ENCODE measurements at places on chromosomes 7 and 10.

- DNase-seq = no peak
These were observed 252.6 kb upstream of the SMIM30 start for GRCh38 chr7:113370910-113371309.

- no peak for DNase-seq
These were observed 120.1 kb downstream of the DYNC2I1 start for GRCh38 chr7:158976468-158976848.

DNA sequence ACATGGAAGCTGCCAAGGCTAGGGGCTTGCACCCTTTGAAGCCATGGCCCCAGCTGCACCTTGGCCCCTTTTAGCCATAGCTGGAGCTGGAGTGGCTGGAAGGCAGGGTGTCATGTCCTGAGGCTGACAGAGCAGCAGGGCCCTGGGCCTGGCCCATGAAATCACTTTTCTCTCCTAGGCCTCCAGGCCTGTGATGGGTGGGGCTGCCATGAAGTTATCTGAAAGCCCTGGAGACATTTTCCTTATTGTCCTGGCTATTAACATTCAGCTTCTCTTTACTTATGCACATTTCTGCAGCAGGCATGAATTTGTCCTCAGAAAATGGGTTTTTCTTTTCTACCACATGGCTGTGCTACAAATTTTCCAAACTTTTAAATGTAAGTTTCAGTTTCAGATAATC lies 106.9 kb upstream of the ELMO1 start:
- DNase-seq = no peak

GRCh38 chr7:30323006-30323355 lies 38.6 kb downstream of the ZNRF2 start:
- no peak for DNase-seq

GRCh38 chr7:158463317-158463716 lies 124.3 kb downstream of the PTPRN2 start:
- no peak for DNase-seq

DNA sequence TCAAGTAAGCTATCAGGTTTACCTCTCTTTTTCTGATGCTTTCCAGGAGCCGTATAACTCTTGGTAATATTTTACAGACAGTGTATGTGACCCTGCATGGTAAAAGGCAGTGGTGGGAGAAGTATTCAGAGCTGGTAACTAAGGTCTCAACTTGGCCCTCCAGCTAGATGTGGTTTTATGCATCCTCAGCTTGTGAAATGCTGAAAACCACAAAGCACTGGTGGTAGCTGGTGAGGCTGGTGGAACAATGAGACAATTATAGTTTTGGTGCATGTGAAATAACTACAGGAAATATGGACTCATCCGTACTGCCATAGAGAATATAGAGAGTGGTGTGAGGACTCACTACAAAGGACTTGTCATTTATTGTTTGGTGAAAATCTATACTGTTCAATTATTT lies 383.0 kb upstream of the PCDH15 start:
- DNase-seq = no peak

GRCh38 chr10:71622154-71622526 lies 97.4 kb downstream of the C10orf105 start:
- DNase-seq = no peak

GRCh38 chr7:129427526-129428045 lies 6.6 kb upstream of the STRIP2 start:
- no peak for DNase-seq

GRCh38 chr7:155961241-155962190 lies 149.3 kb upstream of the SHH start:
- no peak for DNase-seq

- DNase-seq = no peak
These were observed 188.2 kb downstream of the SEMA3D start for GRCh38 chr7:84998665-84999064.

DNA sequence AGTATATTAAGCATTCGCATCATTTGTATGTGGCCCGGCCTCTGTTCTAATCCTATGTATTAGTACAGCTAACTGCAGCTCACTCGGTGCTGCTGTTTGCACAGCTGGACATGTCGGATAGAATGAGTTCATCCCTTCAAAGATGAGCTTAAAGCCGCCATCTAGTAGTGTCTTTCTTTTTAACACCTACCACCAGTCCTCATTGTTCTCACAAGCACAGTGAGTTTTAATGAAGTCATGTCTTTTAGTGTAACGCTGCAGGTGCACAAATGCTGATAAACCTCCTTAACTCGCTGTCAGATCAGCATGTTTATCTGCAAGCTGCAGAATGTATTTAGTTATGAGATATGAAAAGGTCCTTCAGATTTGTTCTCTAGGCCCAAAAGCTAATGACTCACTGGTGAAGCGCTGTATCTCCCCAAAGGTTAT lies 247.5 kb downstream of the MTERF1 start:
- DNase-seq = no peak

GRCh38 chr7:157432541-157432956 lies 95.7 kb downstream of the DNAJB6 start:
- no peak for DNase-seq

DNA sequence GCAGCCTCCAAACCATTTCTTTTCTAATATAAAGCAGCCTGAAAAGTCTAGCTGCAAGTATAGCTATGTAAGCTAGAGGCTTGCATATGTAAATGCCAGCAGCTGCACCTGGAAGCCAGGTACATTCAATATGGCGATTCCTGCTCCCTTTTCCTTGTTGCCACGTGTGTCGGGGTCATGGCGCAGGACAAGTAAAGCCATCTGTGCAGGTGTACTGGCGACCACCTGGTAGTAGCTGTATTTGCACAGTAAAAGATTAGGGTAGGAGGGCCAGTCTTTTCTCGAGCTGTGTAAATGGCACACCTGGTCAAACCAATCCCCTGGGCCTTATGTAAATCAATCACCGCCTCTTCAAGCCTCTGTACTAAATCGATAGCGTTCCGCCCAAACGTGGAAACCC lies 484.5 kb downstream of the MAGI2 start:
- no peak for DNase-seq

DNA sequence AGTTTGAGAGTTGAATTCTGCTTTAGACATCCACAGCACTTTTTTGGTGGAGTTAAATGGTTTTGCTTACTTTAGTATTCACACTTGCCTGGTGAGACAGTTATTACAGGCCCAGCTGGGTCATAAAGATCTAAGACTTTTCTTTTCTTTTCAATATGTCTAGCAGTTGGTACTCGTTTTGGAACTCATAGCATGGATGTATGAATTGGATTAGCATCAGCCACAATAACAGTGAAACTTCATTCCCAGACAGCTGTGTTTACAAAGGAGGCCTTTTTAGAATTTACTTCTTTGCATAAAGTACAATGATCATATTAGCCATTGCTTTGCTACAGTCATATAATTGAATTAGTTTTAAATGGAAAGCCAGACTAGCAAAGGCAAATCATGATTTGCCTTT lies 168.4 kb upstream of the DKK1 start:
- DNase-seq = no peak

DNA sequence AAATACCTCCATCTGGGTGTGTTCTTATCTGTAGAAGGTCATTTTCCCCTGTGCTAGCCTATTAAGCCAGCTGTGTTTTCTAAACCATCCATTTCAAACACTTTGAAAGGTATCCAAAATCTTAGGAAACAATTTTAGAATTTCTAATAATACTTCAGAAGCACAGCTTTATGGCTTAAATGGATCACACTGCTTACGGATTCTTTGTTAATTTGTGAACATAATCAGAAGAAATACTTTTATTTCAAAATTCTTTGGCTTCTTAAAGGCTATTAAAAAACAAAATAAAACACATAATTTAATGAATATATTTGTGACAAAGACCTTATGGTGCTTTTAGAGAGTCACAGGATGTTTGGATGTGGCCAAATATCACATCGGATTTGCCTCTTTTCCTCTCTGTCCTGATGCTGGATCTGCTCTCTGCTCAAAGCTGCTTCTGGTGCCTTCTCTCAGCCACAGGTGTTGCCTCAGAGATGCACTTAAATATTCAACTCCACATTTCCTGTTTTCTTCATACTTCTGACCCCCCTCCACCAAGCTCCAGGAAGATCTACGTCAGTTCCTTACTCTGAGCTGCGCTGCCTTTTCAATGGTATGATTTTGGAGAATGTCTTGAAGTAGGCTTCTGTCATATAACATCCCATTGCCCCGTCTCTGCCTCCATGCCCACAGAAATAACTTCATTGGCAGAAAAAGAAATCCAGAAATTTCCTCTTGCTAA lies 230.6 kb downstream of the MLLT10 start:
- no peak for DNase-seq

- DNase-seq = no peak
These were observed 170.9 kb upstream of the SMIM30 start for GRCh38 chr7:113289140-113289740.

DNA sequence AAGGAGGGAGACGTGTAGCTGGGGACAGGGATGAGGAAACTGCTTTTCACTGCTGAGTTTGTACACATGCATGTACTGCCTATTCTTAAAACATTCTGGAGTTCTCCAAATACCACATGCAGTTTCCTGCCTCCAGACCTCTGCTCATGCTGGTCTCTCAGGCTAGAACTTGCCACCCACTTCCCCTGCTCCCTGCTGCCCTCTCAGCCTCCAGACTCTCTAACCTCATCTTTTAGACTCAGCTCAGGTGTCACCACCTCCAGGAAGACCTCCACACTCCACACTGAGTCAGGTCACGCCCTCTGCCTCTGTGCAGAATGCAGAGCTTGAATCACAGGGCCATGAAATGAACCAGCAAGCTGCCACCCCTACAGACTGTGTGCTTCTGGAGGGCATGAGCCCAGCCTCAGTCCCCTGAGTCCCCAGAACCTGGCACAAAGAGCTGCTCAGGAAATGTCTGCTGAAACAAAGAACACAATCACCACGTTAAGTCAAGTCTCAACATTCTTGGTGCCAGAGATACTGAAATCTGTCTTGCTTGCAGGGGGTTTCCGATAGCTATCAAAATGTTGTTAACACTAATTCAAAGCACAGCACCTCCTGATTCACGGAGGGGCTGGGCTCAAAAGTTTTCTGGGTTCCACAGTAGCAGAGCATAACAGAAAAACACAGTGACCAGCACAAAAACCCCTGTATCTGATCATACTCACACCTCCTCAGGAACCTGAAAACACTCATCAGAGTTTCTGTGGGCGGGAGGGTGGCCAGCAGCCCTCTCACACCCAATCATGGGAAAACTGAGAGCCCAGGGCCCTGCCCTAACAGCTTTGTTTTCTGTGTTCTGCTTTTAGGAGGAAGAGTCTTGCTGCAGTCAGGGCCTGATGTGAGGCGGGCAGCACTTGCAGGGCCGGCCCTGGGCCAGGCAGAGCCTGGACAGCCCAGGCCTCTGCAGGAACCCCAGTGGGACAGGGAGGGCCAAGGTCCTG lies 21.1 kb downstream of the FAM53B start:
- no peak for DNase-seq

DNA sequence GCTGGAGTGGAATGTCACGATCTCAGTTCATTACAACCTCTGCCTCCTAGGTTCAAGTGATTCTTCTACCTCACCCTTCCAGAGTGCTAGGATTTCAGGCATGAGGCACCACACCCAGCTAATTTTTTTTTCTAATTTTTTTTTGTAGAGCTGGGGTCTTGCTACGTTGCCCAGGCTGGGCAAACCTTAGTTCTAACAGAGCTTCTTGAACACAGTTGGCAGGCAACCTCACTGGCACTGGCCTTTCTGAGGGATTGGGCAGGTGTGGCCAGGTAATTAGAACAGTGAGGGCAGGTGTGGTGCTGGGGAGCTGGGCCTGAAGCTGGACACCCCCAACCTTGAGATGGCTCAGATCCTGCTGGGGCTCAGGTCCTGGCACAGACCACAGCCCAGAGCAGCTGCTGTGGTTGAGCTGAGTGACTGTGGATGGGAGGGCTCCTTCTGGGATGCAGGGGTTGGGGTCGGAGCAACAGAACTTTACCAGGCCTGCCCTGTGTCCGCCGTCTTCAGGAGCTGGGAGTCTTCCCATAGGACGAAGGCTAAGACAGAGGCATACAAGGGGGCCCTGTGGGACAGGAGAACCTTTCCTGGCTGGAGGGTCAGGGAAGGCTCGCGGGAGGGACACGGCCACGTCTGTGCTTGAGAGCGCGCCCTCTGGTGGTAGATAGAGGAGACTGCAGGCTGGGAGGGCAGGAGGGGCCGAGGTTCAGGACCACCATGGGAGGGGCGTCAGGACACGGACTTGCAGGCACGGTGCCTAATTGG lies 48.2 kb downstream of the COL26A1 start:
- DNase-seq = no peak

GRCh38 chr10:84194424-84195043 lies at the start of gene CDHR1:
Gene CDHR1, plus strand, starts transcription at chr10:84194537. Its CDS starts 224 bp downstream, at chr10:84194761.
- no peak for DNase-seq

DNA sequence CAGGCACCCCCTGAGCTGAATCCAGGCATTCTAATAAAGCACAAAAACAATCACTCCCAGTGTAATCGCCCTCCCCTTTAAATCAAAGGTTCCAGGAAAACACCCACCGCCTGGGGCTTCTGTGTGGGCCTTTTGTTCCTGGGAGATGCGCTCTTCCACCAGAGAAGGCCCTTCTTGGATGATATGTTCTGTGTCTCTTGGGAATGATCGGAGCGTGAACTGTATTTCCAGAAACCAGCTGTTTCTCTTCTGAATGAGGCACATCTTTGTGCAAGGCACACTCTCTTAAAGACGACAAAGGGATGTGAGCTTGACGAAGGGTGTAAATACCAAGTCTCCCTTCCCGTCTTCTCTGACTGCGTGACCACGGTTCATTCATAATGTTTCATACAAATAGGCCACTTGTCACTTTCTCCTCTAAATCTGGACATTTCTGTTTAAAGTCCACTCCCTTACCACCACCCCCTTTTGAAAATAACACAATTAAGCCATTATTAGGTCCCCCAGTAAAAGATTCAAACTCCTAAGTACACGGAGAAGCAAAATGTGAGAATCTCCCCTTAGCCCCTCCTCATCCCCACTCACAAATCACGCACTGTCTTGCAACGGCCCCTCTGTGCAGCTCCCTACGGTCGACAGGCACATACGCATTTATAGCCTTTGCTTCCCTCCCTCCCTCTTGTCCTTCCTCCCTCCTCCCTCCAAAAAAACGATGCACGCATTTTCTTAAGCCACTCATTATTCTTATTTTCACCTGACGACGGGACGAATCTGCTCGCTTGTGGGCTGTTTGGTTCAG lies 45.6 kb upstream of the ENO4 start:
- DNase-seq = no peak

- no peak for DNase-seq
These were observed 163.0 kb downstream of the DNAJB6 start for GRCh38 chr7:157499835-157500153.

DNA sequence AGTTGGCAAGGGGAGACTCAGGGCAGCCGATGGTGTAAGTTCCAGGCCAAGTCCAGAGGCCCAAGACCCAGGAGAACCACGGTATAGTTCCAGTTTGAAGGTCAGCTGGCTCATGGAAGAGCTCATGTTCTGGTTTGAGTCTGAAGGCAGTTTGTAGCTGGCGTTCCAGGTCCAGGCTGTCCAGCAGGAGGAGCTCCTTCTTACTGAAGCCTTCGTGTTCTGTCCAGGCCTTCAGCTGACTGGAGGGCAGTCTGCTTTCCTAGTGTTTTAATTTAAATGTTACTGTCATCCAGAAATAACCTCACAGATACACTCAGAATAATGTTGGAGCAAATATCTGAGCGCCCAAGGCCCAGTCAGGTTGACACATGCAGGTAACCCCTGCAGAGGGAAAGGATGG lies 4.2 kb downstream of the SUN1 start:
- DNase-seq = no peak

DNA sequence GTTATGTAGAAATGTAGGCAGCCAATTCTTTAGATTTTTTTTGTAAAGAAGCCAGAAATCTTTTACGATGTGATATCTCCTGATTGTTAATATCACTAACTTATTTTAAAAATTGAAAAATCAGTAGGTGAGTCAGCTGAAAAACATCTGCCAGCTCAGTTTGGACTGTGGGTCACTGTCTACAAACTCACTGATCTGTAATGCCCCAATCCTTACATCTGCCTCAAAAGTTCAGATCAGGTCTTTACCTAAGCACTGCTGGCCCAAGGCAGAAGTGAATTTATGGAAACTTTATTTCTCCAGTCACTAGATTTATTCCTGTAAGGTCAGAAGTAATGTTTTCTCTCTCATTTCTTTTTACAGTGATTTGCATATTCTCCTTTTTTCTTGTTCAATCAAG lies 31.0 kb upstream of the FAM13C start:
- no peak for DNase-seq

All from stimulated activated CD4-positive, alpha-beta T cell treated with anti-CD3 and anti-CD28 coated beads, Interleukin-1b, Interleukin-23, amount 100 ng/mL, for 1 hour (primary cell).